K562 (cell line): ENCODE measurements at places on chromosomes 5 and 9. TPM values are rescaled to one million over a fixed set of nuclear protein-coding genes. Genes with fewer than 3 reads are reported as not detected.

The PCDHGB7 gene
- polyA plus RNA-seq = not detected in 2 replicates

The BSPRY gene
- 0.17 and 0.34 TPM in 2 replicates for polyA plus RNA-seq

The SLC1A3 gene
- polyA plus RNA-seq = not detected in 2 replicates

The ZBTB26 gene
- polyA plus RNA-seq = 9.4 and 10.3 TPM in 2 replicates

The CHSY3 gene
- not detected in 2 replicates for polyA plus RNA-seq

The SH3RF2 gene
- 0.05 and 0.50 TPM in 2 replicates for polyA plus RNA-seq

- no peak overlapping the region for H3K27ac ChIP-seq
- peaks cover 7% of the 10 kb centered on the region for H3K4me1 ChIP-seq
- DNase-seq = no peak
- H3K36me3 ChIP-seq = peaks cover 16% of the 10 kb centered on the region; the same call in 1 of the 3 replicates
- no peak overlapping the region for H3K4me3 ChIP-seq
- H3K27me3 ChIP-seq = no peaks in the 10 kb centered on the region
Observed at GRCh38 chr9:72147676-72148075, 1.6 kb upstream of the GDA start.

- H3K4me3 ChIP-seq = no peak overlapping the region
- DNase-seq = no peak
- H3K4me1 ChIP-seq = no peaks in the 10 kb centered on the region
- H3K27me3 ChIP-seq = peaks cover 5% of the 10 kb centered on the region; the same call in 1 of the 3 replicates
- no peak overlapping the region for H3K27ac ChIP-seq
Observed at GRCh38 chr9:121607434-121608167, 43.8 kb upstream of the DAB2IP start.

DNA sequence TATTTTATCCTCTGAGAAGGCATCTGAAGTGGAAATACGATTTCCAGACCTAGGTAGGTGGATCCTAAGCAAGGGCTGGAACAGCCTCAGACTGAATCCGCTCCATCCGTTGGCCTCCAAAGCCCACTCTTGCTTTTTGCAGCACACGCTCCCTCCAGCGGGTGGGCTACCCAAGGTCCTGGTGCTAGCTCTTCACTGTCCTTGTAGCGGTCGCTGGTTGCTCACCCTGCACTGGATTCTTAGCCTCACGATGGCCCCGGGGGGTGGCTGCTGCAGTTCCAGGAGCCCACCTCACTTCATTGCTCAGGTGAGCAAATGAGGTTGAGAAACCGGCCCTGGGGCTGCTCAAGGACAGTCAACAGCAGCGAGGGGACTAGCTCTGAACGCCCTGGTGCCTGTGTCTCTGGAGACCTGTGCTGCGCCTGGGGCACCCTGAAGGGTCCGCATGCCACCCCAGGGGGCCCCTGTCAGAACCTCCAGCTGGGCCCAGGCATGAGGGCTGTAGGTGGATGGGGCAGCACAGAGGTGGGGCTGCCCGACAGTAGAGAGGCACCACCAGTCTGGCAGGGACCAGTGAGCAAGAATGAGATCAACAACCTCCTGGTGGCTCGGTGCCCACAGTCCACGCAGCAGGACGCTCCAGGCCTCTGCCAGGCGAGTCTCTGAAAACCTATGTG lies 4.3 kb downstream of the MGAT4B start:
- H3K4me1 ChIP-seq = peaks cover 72% of the 10 kb centered on the region
- H3K27me3 ChIP-seq = no peaks in the 10 kb centered on the region
- H3K4me3 ChIP-seq = no peak overlapping the region
- DNase-seq = no peak
- no peak overlapping the region for H3K27ac ChIP-seq
- H3K36me3 ChIP-seq = peaks cover 69% of the 10 kb centered on the region; the same call in 2 of the 3 replicates

- no peak overlapping the region for H3K4me3 ChIP-seq
- H3K4me1 ChIP-seq = no peaks in the 10 kb centered on the region
- H3K27ac ChIP-seq = no peak overlapping the region
- H3K27me3 ChIP-seq = no peaks in the 10 kb centered on the region
Observed at GRCh38 chr5:17294639-17295311, 77.3 kb downstream of the BASP1 start.

GRCh38 chr5:92518318-92518904 lies 1062.6 kb downstream of the NR2F1-AS1 start:
- H3K4me1 ChIP-seq = no peaks in the 10 kb centered on the region
- DNase-seq = no peak
- no peak overlapping the region for H3K4me3 ChIP-seq

GRCh38 chr5:159899067-159900049 lies 16.9 kb upstream of the ADRA1B start:
- H3K27me3 ChIP-seq = peaks cover 5% of the 10 kb centered on the region; the same call in 1 of the 2 replicates
- H3K27ac ChIP-seq = no peak overlapping the region
- H3K36me3 ChIP-seq = no peaks in the 10 kb centered on the region
- no peak overlapping the region for H3K4me3 ChIP-seq
- no peak for DNase-seq

DNA sequence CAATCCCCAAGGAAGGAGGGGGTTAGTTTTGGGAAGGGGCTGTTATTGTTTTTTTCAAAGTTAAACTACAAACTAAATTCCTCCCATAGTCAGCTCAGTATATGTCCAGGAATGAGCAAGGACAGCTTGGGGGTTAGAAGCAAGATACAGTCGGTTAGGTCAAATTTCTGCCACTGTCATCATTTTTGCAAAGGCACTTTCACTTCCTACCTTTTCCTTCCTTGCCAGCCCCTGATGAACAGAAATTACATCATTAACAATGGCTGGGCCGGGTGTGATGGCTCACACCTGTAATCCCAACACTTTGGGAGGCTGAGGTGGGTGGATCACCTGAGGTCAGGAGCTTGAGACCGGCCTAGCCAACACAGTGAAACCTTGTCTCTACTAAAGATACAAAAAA lies 51.5 kb upstream of the HRH2 start:
- H3K4me3 ChIP-seq = no peak overlapping the region
- no peak for DNase-seq

- H3K4me1 ChIP-seq = no peaks in the 10 kb centered on the region
- no peak overlapping the region for H3K27ac ChIP-seq
- H3K27me3 ChIP-seq = no peaks in the 10 kb centered on the region
- no peak overlapping the region for H3K4me3 ChIP-seq
Observed at GRCh38 chr9:18488886-18489285, 14.9 kb downstream of the ADAMTSL1 start.
